ENCODE measurements at places on chromosomes 2 and 18. TPM values are rescaled to one million over a fixed set of nuclear protein-coding genes. Genes with fewer than 3 reads are reported as not detected.

CDH7 gene
- 0.02 TPM for total RNA-seq

PELI1 gene
- 1.0 TPM for total RNA-seq

ADD2 gene
- total RNA-seq = 28.7 TPM

TFCP2L1 gene
- total RNA-seq = 4.9 TPM

EML6 gene
- total RNA-seq = 1.0 TPM

ABCB11 gene
- total RNA-seq = 0.01 TPM

ADI1 gene
- 64.3 TPM for total RNA-seq

FNDC4 gene
- total RNA-seq = 5.3 TPM

CHRND gene
- not detected for total RNA-seq

UCN gene
- 1.6 TPM for total RNA-seq

GPR35 gene
- 0.97 TPM for total RNA-seq

MC5R gene
- total RNA-seq = not detected

RBM44 gene
- total RNA-seq = 0.15 TPM

Measured in A549 treated with CORT108297 at 1 μM for 4 hours (cell line).